ENCODE measurements at places on chromosomes 5 and 9.

DNA sequence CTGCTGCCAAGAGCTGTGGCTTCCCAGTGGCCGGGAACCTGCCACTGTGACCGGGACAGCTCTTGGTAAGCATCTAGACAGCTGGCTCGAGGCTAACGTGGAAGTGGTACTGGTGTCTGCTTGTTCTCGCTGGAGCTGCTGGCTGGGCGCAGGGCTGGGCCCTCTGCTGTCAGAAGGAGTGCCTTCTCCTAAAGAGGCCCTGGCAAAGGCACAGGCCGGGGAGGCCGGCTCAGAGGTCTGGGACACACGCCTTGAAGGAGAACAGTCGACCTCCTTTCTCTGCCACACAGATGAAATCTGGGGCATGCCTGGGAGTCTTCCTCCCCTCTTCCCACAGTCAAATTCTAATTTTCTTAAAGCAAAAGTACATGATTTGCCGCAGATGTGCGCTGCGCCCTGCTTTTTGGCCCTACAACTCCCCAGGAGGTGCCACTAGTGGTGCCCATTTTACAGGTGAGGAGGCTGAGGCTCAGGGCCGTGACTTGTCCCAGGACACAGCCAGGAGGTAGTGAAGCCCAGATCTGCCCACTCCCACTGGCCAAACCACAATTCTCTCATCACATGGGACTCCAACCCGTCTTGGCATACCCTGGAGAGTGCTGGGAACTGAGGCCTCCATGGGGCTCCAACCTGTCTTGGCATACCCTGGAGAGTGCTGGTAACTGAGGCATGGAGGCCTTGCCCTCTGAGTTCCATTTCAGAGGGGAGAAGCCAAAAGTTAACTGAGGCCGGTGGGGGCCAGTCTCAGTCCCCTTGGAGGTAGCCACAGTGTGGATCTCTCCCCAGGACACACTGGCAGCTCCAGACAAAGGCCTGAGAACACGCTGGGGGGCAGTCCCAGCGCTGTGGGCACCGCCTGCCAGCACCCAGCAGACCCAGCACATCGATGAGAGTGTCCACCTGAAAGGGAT lies 12.0 kb upstream of the RXRA start:
- DNase-seq = no peak

GRCh38 chr5:171540865-171541264 lies 121.4 kb downstream of the FGF18 start:
- no peak for DNase-seq

DNA sequence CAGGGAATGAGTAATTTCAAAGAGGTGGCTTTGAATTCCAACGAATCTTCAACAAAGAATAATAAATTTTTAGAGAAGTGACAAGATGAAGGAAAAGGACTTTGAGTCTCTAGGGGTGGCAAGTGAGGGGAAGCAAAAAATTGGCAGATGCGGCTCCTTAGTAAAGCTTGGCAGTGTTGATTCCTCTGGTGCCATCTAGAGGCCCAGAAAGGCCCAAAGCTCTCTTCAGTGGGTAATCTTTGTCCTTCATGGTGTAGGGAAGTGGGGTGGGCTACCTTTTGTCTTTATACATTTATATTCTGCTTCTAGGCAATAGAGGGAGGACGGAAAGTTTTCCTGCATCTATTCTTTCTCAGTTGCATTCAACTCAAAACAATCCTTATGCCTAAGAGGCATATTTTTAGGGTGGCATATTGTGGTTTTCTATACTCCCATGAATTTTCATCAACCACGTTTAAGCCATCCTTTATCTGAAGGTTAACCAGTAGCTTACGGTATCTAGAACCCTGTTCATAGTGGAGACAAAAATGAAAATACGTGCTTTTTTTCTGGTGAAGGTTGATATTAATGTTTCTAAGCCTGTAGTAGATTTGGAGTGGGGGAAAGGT lies 17.5 kb upstream of the ROPN1L start:
- DNase-seq = no peak

DNA sequence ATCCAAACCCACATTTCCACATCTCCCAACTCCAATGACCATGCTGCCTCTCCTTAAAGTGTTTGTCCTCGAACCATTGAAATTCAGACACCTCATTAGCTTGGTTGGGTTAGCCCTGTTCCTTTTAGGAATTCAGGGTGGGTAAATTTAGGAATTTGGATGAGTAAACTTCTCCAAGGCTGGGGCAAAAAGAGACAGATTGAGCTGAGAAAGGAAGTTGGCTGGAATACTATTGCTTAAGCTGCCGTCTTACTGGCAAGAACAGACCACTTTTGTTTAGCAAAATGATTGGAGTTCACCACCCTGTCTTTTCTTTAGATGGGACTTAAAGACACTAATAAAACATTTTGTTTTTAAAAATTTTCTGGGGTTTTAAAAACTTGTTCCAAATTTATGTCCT lies 143.6 kb upstream of the GDNF start:
- DNase-seq = no peak

DNA sequence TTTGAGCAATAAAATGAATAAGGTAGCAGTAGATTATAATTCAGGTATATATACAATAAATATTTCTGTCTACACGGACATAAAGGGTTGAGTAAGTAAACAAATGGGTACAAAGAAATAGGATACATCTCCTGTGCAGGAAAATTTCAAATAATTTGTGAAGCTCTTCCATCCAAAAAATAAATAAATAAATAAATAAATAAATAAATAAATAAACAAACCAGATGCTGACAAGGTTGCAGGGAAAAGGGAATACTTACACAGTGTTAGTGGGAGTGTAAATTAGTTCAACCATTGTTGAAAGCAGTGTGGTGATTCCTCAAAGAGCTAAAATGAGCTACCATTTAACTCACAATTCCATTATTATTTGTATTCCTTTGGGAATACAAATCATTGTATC lies 227.3 kb upstream of the CDH18 start:
- DNase-seq = no peak

DNA sequence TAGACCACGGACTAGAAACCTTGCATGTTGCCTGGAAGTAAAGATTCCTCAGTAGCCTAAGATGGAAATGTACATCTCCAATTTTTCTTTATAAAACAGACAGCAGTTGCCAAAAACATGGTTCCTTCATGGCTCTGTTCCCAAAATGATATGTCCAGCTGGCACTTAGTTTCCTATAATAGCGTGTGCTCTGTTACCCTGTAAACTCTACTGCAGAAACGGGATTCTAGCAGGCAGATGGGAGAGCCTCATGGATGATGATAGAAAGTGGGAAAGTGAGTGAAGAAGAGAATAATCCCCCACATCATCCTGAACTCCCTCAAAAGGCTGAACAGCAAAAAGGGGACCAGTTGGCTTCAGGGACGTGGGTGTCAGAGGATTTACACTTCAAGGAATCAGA lies 118.2 kb downstream of the FRMD3 start:
- DNase-seq = no peak

- DNase-seq = no peak
Measured at GRCh38 chr5:108196276-108196675, 185.6 kb downstream of the FBXL17 start.

- no peak for DNase-seq
Measured at GRCh38 chr5:149383399-149383798, 4.3 kb upstream of the IL17B start.

DNA sequence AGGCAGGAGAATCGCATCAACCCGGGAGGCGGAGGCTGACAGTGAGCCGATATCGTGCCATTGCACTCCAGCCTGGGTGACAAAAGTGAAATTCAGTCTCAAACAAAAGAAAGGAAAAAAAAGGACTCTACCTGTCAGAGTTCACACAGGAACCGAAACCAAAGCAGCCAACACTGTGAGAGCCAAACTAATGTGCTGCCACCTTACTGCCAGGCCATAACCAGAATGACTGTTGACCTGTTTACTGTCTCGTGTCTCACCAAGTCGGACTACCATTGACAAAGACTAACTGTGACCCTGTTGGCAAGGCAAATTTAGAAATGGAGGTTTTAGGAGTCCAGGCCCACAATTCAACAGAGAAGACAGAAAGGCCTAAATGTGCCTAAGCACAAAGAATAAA lies 112.4 kb downstream of the ANXA2R start:
- no peak for DNase-seq

DNA sequence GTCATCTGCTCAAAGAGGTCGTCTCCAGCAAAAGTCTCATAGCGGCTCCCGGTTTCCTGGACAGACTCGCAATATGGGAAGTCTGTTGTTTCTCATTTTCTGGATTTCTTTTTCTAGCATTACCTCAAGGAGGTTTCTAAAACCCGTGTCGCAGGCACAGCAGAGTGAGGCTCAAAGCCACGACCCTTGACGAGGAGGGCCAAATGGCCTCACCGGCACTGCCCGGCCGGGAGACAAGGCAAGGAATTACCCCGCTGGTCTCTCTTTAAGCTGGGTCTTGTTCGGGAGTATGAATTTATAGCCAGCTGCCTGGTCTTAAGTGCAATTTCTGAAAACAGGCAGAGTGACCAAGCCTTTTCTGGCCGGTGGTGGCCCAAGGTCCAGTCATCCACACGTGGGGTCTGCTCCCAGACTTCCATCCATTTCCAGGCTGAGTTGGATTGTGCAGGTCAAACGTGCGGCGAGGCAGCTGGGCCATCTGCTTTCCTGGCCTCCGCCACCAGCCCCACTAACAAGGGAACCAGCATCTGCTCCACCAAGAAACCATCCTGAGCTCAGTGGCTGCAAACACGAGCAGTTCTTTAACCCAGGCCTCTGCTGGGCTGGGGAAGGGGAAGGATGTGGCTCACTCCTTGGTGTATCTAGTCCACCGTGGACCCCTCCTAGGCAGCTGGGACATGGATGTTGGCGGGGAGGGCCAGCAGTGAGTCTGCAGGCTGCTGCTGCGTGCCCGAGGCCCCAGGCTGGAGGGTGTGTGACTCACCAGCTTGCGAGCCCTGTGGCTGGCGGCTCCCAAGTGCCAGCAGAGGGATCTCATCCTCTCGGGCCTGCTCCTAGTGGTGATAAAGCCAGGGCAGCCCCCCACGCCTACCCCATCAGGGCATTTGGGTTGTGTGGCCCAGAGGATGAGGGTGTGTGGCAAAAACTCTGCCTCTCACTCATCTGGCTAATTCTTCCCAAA lies 55.6 kb upstream of the COL5A1 start:
- no peak for DNase-seq

- DNase-seq = no peak
Measured at GRCh38 chr5:73587923-73588322, 22.4 kb downstream of the UTP15 start.

DNA sequence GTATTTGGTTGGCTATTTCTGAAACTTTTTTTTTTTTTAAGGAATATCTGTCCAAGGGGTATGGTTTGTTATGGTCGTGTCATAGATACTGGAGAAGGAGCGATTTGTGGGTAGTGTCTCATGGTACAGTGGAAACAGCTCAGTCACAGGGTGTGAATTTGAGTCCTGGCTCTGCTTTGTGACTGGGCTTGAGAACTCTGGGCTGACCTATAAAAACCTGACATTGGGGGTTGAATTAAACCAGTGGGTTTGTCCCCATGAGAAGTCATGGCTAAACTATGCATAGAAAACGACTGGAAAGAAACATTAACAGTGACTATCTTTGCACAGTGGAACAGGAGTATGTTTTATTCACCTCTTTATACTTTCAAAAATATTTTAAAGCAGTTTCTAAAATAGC lies 54.7 kb downstream of the MACROH2A1 start:
- DNase-seq = no peak

DNA sequence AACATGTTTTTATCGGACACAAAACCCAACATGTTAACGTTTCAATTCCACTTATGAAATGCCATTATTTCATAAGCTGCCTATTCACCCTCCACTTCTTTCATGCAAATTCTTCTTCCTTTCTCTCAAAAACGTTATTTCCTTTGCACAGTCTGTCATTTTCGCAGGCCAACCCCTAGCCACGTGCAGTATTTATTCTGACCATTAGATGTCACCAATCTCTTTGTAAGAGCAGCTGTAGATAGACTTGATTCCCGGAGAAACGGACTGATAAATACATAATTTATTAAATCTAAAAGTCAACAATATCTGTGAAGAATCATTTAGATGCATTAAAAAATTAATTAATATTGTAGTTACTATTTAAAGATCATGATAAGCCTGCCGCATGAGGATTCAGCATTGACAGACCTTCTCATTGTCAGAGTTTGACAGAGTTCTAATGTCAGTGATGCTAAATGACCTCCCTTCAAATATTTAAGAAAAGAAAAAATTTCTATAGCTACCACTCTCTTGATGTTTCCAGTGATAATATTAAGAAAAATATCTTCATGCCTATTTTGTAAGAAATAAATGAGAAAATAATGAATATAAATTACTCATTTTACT lies 933.6 kb downstream of the CDH12 start:
- DNase-seq = no peak

- no peak for DNase-seq
Measured at GRCh38 chr9:128005923-128006322, 25.1 kb upstream of the EEIG1 start.

DNA sequence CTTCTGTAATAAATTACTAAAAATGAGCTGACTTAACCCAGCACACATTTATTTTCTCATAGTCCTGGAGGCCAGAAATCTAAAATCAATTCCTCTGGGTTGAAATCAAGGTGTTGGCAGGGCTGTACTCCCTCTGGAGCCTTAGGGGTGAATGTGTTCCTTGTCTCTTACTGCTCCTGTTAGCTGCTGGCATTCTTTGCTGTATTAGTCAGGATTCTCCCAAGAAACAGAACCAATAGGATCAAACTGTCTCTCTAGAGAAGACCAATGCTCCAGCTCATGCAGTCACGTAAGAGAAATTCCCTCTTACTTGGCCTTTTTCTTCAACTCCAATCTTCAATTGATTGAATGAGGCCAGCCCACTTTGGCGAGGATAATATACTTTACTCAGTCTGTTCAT lies 15.3 kb upstream of the CD180 start:
- no peak for DNase-seq

DNA sequence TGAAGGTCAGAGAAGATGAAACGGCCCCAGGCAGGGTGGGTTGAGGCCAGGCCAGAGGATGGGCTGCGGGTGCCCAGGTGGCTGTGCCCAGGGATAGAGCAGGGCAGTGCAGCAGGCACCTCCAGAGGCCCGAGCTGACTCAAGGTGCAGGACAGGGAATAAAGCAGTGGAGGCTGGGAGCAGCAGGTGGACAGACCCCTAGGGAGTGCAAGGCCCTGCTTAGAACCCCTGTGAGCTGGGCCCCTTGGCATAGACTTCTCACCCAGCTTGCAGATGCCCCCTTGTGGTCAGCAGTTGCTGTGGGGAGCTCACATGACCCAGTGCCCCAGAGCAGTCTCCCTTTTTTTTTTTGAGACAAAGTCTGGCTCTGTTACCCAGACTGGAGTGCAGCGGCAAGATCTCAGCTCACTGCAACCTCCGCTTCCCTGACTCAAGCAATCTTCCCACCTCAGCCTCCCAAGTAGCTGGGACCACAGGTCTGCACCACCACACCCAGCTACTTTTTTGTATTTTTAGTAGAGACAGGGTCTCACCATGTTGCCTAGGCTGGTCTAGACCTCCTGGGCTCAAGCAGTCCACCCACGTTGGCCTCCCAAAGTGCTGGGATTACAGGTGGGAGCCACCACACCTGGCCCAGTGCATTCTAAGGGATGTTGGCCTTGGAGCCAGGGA lies 118.8 kb downstream of the WNK2 start:
- peak; percentile 71 for DNase-seq

GRCh38 chr5:173780235-173781234 lies 107.6 kb upstream of the CPEB4 start:
- no peak for DNase-seq

GRCh38 chr5:138351056-138351455 lies 1.4 kb upstream of the KDM3B start:
- no peak for DNase-seq
